ENCODE measurements at places on chromosomes 3 and 15. TPM values are rescaled to one million over a fixed set of nuclear protein-coding genes. Genes with fewer than 3 reads are reported as not detected.

The GPR171 gene
- 7.2 TPM for total RNA-seq

DNA sequence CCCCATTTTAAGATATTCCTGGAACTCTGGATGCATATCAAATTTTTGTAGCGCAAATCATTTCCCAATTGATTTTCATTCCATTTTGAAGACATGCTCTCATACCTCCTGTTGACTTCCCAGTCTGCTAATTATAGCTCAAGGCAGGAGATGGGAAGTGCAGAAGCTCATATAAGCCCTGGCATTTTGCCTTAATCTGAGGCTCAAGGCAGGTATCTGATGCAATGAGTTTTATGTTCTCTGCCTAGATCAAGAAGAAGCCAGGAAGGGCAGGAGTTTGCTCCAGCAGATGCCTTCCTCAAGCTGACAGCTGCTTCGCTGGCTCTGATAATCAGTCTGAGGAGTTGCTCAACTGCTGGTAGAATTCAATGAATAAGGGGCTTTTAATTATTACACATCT lies 65.6 kb upstream of the NEDD4 start:
- no peaks in the 10 kb centered on the region for H3K36me3 ChIP-seq
- no peak for DNase-seq
- H3K27me3 ChIP-seq, result no peaks in the 10 kb centered on the region
- no peak overlapping the region for H3K27ac ChIP-seq
- H3K4me1 ChIP-seq, result no peaks in the 10 kb centered on the region

The RASGRP1 gene
- 1.3 TPM for total RNA-seq

DNA sequence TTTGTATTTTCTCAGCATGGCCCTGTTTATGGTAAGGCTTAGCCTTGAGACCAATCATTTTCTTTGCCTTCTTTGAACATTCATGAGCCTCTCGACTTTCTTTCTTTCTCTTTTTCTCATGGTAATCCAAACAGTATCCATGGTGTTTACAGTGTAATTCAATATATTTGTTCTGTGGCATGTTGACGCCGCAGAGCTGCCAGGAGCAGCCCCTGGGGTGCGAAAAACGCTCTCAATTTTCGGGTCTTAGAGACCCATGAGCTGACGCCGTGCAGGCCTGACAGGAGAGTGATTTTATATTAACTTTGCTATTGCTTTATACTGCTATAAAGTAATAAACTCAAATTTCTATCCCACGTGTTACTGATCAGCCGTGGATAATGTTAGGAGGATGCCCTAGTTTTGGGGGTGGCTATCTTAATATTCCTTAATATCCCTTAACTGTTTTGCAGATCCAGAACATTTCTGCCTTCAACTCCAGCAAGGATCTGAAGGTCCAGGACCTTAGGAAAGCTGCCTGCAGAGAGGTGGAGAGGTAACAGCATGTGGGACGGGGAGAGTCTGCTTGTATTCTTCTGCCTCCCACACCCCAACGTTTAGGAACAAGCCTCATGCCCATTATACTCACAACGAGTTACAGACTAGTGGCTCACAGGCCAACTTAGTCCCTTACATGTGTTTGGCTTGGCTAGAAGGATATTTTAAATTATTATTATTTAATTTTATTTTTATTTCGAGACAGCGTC lies 29.3 kb upstream of the MYO1E start:
- no peaks in the 10 kb centered on the region for H3K36me3 ChIP-seq
- no peaks in the 10 kb centered on the region for H3K27me3 ChIP-seq
- no peak overlapping the region for H3K27ac ChIP-seq
- no peak overlapping the region for H3K4me3 ChIP-seq
- no peaks in the 10 kb centered on the region for H3K4me1 ChIP-seq
- DNase-seq, result no peak

- H3K4me1 ChIP-seq, result no peaks in the 10 kb centered on the region
- no peaks in the 10 kb centered on the region for H3K36me3 ChIP-seq
Observed at GRCh38 chr3:122941228-122942206, 86.0 kb downstream of the SEMA5B start.

The ARGFX gene
- not detected for total RNA-seq

GRCh38 chr15:93826790-93827189 lies 404.6 kb upstream of the MCTP2 start:
- DNase-seq, result no peak
- H3K27ac ChIP-seq, result no peak overlapping the region
- no peaks in the 10 kb centered on the region for H3K4me1 ChIP-seq
- no peaks in the 10 kb centered on the region for H3K27me3 ChIP-seq
- H3K36me3 ChIP-seq, result no peaks in the 10 kb centered on the region

GRCh38 chr3:133573054-133573628 lies 345 bp upstream of the CDV3 start:
- H3K27ac ChIP-seq, result peak overlapping the region; percentile 99
- peak; percentile 100 for DNase-seq
- H3K4me3 ChIP-seq, result peak overlapping the region; percentile 91
- H3K36me3 ChIP-seq, result no peaks in the 10 kb centered on the region
- no peaks in the 10 kb centered on the region for H3K27me3 ChIP-seq

- no peaks in the 10 kb centered on the region for H3K4me1 ChIP-seq
- no peaks in the 10 kb centered on the region for H3K36me3 ChIP-seq
- DNase-seq, result no peak
- H3K27me3 ChIP-seq, result no peaks in the 10 kb centered on the region
- no peak overlapping the region for H3K27ac ChIP-seq
Observed at GRCh38 chr3:163071713-163072112, 1575.1 kb downstream of the OTOL1 start.

DNA sequence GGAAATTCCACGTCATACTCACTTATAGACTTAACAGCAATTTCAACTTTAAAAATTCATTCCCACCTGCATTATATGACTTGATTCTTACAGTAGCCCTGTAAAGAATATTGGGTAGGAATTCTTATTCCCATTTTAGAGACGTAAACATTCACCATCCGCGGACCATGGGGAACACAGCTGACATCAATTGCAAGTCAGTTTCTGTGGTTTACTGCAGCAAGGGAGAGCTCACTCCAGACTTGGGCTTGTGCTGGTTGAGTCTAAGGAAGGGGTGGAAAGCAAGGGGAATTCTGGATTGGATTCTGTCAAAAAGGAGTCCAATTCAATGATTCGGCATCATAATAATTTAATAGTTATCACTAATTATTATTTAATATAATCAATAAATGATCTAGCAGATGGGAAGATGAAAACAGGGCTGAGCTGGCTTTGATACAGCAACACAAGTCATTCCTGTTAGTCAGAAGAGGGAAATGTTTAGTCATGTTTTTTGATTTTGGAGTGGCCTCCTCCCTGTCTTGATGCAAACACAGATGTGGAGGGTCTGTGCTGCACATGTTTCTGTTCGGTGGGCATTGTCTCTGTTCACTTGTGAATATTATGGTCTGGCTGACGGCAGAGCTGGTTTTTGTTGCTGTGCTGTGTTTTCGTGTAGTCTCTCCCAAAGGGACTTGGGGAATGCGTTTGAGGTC lies 9.7 kb downstream of the LIPC start:
- H3K27ac ChIP-seq, result no peak overlapping the region
- H3K4me1 ChIP-seq, result no peaks in the 10 kb centered on the region
- H3K27me3 ChIP-seq, result no peaks in the 10 kb centered on the region
- H3K4me3 ChIP-seq, result no peak overlapping the region

The PTH1R gene
- 38.2 TPM for total RNA-seq

DNA sequence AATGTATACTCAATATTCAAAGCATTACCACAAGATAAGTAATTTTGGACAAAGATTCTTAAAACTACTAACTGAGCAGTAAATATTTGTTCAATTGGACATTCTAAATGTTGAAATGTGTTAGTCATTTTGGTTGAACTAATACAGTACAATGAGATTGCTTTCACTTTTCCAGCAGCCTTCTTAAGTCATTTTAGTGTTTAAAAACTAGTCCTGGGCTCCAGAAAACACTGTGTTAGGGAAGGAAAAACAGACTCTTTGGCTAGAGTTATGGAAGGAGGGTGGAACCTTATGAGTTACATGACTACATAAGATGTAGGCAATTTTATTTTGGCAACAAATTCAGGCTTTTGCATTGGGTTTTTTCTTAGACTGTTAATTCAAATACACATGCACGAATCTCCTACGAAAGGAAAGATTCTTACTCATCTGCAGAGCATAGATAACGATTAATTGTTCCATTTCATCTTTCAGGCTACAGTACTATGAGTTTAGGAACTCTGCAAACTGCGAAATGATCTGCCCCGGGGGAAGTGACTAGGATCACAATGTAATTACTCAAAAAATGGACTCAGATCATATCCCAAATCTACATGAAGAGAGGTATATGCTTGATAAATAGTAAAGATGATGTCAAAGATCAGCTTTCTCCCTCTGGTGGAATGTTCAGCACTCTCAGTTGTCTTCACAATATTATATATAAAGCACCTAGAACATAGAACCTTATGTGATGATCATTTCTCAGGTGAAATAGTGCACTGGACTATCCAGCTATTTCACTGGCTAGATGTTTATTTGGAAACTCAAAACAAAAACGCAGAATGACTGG lies 492.8 kb upstream of the MDFIC2 start:
- H3K27me3 ChIP-seq, result no peaks in the 10 kb centered on the region
- H3K36me3 ChIP-seq, result no peaks in the 10 kb centered on the region
- H3K4me1 ChIP-seq, result no peaks in the 10 kb centered on the region
- DNase-seq, result no peak
- H3K4me3 ChIP-seq, result peak overlapping the region; percentile 1
- H3K27ac ChIP-seq, result no peak overlapping the region

DNA sequence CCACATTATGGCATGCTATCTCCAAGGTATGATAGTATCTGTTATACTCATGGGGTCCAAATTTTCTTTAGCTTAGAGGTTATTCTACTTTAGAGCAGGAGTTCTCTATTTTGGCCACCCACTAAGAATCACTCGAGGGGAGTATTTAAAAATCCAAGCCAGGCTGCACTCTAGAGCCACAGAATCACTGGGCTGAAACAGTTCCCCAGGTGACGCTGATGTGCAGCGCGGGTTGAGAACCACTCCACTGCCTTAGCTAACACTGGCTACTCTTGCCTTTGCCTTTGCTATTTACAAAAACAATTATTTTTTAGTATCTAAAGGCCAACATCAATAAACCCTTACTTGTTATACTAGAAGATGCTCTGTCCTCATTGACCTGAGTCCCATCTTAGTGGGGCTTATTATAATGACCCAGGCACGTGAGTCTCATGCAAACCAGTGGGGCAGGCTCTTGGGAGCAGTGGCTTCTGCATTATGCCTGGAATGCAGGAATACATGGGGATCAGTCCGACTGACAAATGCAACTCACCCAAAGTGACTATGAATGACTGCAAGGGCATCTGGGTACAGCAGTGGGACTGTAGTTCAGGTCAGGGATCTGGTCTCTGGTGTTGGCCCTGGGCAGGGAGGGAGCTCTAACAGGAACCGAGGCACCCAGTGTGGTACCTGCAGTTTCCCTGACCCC lies 21.7 kb upstream of the CGNL1 start:
- H3K4me1 ChIP-seq, result no peaks in the 10 kb centered on the region
- no peaks in the 10 kb centered on the region for H3K36me3 ChIP-seq
- no peaks in the 10 kb centered on the region for H3K27me3 ChIP-seq
- H3K4me3 ChIP-seq, result no peak overlapping the region
- no peak for DNase-seq

GRCh38 chr15:75064846-75065245 lies 41.5 kb downstream of the PPCDC start:
- H3K27me3 ChIP-seq, result no peaks in the 10 kb centered on the region
- no peaks in the 10 kb centered on the region for H3K36me3 ChIP-seq
- H3K4me3 ChIP-seq, result no peak overlapping the region
- no peak for DNase-seq

The C3orf49 gene
- not detected for total RNA-seq

GRCh38 chr3:165532851-165533250 lies 304.4 kb downstream of the BCHE start:
- no peak overlapping the region for H3K27ac ChIP-seq
- no peaks in the 10 kb centered on the region for H3K36me3 ChIP-seq
- no peak overlapping the region for H3K4me3 ChIP-seq
- no peak for DNase-seq
- H3K4me1 ChIP-seq, result no peaks in the 10 kb centered on the region

The SCN5A gene
- under 0.01 TPM for total RNA-seq

The PAK6 gene
- total RNA-seq, result 0.80 TPM

The GTPBP8 gene
- 32.8 TPM for total RNA-seq
